Stimulated activated CD4-positive, alpha-beta T cell treated with anti-CD3 and anti-CD28 coated beads, TNF-alpha, amount 100 ng/mL, for 1 hour (primary cell): ENCODE measurements at places on chromosomes 2 and 18.

DNA sequence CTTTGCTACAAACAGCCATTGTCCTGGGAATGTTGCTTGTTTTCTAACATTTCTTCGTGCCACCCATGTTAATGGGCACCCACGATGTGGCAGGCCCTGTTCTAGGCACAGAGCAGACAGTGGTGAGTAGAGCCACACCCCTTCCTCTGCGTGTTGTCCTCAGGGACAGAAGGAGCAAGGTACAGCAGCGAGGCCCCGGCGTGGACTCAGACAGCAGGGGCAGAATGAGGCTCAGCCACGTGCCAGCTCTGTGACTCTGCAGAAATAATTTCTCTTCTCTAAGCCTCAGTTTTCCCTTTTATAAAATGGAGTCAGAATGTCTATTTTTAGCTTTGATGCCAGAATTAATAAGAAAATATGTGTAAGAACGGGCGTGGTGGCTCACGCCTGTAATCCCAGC, 401.7 kb downstream of the TSN start:
- DNase-seq = no peak

DNA sequence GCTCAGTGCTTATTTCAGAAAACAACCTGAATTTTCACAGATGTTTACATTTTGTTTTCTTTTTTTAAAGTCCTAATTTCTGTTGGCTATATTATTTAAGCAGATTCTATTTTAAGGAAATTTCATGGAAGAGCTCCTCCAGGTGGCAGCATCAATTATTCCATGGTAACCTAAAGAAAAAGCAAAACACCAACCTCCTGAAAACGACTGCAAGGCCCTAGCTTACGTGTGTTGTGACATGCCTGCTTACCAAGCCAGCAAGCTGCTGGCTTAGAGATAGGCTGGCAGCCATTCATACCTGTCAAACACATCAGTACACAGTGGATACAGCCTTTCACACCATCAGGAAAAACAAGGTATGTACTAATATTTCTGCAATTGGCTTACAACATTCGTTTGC, 64.9 kb downstream of the LPIN2 start:
- DNase-seq = no peak

- no peak for DNase-seq
Observed at GRCh38 chr18:28123401-28124030, 53.4 kb downstream of the CDH2 start.

DNA sequence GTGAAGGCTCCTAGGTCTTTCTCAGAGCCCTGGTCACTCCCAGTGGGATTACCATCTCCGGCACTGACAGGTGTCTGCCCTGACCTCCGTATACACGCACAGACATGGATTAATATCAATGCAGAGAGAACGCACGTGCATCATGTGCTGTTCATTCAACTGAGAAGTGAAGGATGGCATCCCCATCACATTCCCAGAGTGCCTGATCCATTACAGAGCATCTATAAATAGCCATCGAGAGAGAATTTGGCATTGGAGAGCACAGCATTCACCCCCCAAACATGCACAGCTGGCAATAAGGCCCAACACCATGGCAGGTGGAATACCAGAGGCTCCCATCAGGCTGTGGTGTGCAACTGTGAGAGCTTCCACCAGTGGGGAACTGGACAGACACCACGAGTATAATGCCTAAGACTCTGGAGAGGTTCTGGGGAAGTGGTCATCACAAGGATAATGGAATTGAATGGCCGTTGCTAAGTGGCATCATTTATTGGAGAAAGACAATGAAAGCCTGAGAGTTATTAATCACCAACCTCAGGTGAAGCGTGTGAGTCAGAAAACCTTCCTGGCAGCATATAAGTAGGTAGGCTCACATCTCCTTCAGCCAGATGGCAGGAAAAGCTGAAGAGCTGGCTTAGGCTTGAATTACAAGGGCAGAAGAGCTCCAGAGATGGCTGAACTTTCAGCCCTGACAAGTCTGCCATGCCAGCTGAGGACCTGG, 244.5 kb upstream of the ID2 start:
- no peak for DNase-seq

DNA sequence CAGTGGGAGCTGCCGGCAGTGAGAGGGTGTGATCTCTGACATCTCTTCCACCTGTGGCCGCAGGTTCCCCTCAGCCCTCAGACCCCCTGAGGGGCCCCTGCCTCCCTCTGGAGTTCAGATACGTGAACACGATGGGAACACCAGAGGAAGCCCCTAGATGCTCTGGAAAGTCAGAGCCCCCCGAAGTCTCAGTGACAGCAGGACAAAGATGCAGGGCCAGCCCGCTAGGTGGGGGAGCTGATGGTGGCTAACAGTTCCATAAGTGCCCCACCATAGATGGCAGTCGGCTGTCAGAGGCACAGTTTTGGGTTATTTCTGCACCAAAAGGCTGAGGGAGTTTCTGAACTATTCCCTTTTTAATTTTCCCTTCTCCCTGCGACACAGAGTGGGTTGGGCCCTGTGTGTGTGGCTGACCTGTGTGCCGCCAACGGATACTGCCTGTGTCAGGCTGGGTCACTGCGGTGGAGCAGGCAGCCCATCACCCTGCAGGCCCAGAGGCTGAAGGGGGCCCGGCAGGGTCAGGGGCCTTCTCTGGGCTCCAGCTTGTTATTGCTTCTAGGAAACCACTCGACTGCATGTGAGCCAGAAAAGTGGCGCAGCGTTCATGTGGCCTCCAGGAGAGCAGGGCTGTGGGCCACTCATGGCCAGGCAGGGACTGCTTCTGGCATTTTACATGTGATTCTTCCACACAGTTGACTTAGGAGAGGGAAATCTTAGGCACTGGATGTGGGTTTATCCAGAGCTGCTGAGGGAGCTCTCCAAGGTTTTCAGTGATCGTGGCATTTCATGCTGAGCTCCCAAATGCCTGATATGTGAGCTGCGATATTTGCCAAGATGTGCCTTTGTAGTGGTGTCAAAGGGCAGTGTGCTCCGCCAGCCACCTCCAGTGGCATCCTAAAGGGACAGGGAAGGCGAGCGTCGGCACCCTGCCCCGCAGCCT, 225.1 kb downstream of the SH3RF3 start:
- DNase-seq = no peak

DNA sequence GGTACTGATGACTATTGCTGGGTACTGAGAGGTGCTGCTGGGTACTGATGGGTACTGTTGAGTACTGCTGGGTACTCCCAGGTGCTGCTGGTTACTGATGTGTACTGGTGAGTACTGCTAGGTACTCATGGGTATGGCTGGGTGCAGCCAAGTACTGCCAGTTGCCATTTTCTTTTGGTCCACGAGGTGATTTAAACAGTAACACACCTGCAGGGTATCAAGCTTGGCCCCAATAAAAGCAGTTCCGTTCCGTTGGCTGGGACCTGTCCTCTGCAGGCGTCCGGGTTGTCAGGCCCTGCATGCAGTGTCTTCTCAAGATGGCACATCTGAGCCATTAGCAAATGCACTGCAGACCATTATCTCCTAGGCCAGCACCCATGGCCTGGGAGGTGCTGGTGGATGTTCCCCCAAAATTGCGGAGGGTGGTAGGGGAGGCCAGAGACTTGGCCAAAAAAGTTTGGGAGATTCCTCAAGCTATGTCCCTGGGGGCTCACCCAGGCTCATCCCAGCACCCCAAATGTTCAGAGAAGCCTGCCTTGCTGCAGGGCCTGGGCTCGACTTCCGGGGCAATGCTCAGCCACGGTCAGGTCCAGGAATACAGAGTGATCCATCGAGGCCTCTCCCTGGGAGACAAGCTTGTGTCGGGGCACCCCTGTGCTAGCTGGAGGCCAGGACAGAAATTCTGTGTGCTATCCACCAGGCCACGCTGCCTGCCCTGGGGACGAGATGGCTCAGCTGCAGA, 165.2 kb downstream of the TWIST2 start:
- no peak for DNase-seq

- peak; percentile 40 for DNase-seq
Observed at GRCh38 chr2:230658877-230659652, 53.6 kb upstream of the CAB39 start.
